ENCODE measurements at places on chromosomes 11 and 22.
A peak's percentile ranks its signal among the peaks of the same experiment; 100 is the strongest.

GRCh38 chr11:76277298-76278175 lies 71.2 kb upstream of the WNT11 start:
- DNase-seq, result no peak

- DNase-seq, result no peak
These were observed 792.6 kb upstream of the RAG2 start for GRCh38 chr11:37390576-37391083.

DNA sequence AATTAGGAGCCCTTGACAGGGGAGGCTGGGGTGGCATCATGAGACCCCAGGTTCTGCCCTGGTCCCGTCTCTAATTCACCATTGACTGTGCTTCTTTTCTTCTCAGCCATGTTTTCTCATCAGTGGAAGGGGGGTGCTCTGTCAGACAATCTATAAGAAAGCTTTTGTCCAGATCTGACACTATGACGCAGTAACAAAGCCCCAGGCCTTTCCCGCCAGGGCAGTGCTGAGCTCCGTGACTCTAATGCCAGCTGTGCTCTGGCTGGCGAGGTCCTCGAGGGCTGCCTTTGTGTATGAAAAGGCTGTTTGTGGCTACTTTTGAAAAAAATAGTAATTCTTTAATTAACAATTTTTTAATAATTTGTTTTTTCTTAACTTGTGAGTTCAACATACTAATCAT lies 3.2 kb downstream of the CD6 start:
- DNase-seq, result no peak

GRCh38 chr22:24985826-24986214 lies 33.3 kb downstream of the KIAA1671 start:
- no peak for DNase-seq

DNA sequence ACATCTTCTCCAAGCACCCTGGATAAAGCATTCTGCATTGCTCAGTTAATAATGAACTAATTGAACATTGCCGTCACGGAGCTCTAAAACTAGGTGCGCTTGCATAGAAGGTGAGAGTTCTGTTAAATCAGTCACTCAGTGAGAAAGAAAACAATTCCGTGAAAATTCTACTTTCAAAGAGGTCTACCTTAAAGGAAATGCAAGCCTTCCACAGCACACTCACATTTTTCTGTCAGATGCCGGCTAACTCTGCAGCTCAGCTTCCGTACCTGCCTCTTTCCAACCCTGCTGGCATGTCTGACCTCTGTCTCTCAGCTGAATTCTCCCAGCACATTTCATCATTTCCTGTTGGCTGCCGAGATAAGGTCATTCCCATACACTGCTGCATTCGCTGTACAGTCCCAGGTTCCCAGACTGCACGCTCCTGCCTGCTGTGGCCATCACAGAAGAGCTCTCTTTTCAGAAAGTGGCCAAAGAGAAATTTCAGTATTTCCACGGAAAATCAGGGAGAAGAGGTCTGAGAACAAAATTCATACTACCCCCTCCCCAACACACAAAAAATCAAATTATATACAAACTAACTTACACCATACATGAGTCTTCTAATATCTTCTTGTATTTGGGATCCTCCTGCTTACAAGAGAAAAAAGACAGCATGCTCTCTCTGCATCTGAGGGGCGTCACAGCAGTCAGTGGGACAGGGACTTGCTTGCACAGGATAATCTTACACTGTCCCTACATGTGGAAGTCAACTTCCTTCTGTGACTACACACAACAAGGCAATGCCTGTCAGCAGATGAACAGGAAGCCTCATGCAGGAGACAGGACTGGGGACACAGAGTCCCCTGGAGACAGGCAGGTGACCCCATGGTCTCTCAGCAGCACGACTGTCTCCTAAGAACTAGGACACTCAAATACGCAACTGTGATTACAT lies 55.1 kb downstream of the PACSIN2 start:
- DNase-seq, result no peak

GRCh38 chr11:124075841-124076651 lies 34.9 kb upstream of the OR10G7 start:
- DNase-seq, result no peak

- no peak for DNase-seq
These were observed 311.0 kb downstream of the SBF2 start for GRCh38 chr11:9982796-9983579.

DNA sequence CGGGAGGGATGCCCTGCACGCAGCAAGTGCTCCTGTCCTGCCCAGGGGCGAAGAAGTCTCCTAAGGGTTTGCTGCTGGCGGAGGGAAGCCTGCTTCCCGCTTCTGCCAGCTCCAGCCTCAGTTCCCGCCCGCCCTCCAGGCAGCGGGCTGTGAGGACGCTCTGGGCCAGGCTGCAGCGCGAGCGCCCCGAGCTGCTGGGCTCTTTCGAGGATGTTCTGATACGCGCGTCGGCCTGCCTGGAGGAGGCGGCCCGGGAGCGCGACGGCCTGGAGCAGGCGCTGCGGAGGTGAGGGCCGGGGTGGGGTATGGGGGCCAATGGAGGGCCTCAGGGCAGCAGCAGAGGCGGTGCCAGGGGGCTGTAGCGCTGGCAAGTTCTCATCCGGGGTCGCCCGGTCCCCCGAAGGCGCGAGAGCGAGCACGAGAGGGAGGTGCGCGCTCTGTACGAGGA lies 2.2 kb downstream of the CRACR2B start:
- no peak for DNase-seq

GRCh38 chr11:117705866-117706265 lies 91.2 kb downstream of the DSCAML1 start:
- no peak for DNase-seq

GRCh38 chr22:21633481-21633880 lies 921 bp downstream of the CCDC116 start:
- no peak for DNase-seq

DNA sequence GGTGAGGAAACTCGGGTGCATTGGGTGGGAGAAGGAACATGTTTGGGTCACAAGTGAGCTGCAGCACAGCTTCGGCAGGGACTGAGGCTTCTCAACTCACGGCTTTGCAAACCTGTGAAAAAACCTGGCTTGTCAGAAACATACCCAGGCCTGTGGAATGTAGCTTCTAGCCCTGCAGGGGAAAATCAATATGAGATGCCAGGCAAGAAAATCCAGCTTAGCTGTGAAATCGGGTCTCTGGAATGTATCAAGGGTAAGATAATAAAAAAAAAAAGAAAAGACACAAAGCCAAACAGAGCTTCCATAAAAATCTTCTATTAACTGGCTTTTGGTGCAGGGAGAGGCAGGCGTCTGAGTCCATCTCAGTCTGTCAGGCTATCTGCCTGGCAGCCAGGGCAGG lies 28.5 kb downstream of the UQCR10 start:
- DNase-seq, result no peak

DNA sequence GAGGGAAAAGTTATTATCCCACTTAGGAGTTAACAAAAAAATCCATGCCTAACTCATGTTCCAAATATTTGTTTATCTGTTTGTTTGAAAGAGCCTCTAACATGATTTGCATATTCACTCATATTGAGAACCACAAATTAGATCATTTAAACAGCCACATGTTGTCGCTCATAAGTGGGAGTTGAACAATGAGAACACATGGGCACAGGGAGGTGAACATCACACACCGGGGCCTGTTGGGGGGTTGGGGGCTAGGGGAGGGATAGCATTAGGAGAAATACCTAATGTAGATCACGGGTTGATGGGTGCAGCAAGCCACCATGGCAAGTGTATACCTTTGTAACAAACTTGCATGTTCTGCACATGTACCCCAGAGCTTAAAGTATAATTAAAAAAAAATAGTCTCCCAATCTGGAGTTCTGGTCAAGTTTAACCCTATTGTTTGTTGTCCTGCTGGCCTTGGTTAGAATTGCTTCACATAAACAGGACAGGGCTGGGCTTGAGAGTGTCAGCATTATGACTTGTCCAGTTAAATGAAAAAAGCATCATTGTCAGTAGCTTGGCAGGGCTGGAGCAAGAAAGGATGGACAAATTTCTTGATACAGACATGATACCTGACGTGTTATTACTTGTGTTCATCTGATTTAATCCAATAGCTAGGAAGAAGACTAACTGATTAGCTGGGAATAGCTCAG lies 57.8 kb upstream of the PSMA1 start:
- DNase-seq, result peak; percentile 8

GRCh38 chr11:105824457-105825013 lies 197.5 kb downstream of the MSANTD4 start:
- DNase-seq, result no peak

GRCh38 chr11:134475951-134476350 lies 63.9 kb upstream of the B3GAT1 start:
- no peak for DNase-seq

GRCh38 chr11:60925868-60926267 lies 1.6 kb downstream of the TMEM132A start:
- no peak for DNase-seq

DNA sequence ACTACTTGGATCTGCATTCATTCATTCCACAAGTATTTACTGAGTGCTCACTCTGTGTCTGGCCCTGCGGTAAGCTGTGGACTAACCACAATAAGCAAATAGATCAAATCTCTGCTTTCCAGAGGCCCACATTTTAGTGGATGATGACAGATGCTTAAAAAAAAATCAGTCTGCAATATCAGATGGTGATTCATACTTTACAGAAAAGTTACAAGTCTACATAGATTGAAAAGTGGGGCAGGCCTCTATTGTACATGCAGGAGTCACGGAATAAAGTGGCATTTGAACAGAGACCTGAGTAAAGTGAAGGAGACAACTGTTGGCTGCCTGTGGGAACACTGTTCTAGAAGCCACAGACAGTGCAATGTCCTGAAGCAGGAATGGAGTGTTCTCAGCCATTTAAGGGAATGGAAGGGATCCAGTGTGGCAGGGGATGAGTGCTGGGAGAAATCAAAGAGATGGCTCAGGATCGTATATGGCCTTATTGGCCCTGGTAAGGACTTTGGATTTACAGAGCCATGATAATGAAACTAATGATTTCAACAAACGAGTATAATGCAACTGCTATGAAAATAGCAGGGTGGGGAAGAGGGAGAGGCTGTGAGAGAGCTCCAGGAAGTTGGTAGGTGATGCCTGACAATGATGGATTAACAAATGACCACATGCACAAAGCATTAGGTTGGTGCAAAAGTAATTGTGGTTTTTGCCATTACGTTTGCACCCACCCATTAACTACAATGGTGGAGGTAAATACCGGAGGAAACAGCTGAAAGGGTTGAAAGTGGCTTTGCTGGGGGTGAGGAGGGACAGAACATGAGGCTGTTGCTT lies 31.1 kb downstream of the TMEM45B start:
- peak; percentile 18 for DNase-seq

DNA sequence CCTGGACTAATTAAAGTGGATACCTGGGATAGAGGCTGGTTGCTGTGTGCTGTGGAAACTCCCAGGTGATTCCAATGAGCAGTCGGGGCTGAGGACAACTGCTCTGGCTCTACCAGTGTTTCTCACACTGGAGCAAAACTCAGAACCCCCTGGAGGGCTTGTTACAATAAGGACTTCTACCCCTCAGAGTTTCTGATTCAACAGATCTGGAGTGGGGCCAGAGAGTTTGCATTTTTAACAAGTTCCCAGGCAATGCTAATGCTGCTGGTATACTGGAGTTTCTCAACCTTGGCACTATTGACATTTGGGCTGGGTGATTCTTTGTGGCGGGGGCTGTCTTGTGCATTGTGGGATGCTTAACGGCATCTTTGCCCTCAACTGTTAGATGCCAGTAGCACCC lies 353.7 kb downstream of the MIAT start:
- DNase-seq, result no peak

GRCh38 chr22:44159221-44159620 lies 21.5 kb upstream of the PARVG start:
- no peak for DNase-seq

DNA sequence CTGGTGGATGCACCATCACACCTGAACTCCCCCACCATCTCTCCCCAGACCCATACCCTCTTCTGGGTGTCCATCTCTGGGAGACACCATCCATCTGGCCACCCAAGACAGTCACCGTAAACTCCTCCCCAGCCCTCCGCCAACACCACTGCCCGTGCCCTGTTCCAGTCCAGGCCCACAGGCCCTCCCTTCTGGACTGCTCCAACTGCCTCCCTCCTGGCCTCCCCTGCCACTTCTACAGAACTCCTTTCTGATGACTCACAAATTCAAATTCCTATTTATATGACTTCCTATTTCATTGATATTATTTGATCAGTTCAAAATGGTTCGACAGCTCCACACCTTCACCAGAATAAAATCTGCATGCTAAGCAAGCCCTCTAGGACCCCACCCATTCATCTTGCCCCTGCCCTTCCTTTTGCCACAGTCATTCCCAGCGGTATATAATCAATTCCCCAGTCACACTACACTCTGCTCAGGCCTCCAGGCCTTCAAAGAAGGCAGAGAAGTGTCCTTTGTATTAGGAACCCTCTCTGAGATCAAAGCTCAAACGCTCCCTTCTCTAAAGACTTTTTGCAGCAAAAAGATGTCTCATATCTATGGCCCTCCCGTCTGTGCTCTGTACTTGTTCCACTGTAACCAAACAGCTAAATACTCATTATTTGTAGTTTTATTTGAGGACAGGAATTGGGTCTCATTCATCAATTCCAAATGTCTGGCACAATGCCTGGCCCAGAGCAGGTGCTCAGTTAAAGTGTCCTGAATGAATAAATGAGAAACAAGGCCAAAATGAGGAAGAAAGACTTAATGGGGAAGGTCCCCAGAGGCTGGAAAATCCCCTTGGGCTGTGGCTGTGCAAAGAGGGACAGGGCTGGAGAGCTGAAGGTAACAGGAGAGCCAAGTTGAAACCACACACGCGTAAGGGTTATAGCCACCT lies 29.0 kb downstream of the MYH9 start:
- no peak for DNase-seq

DNA sequence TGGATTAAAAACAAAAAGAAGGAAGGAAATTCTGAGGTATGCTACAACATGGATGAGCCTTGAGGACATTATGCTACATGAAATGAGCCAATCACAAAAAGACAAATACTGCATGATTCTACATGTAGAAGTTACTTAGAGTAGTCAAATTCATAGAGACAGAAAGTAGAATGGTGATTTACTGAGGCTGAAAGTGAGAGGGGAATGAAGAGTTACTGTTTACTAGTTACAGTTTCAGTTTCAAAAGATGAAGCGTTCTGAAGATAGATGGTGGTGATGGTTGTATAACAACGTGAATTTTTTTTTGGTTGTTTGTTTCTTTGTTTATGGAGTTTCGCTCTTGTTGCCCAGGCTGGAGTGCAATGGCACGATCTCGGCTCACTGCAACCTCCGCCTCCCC lies 9.5 kb downstream of the OR5P2 start:
- DNase-seq, result no peak

DNA sequence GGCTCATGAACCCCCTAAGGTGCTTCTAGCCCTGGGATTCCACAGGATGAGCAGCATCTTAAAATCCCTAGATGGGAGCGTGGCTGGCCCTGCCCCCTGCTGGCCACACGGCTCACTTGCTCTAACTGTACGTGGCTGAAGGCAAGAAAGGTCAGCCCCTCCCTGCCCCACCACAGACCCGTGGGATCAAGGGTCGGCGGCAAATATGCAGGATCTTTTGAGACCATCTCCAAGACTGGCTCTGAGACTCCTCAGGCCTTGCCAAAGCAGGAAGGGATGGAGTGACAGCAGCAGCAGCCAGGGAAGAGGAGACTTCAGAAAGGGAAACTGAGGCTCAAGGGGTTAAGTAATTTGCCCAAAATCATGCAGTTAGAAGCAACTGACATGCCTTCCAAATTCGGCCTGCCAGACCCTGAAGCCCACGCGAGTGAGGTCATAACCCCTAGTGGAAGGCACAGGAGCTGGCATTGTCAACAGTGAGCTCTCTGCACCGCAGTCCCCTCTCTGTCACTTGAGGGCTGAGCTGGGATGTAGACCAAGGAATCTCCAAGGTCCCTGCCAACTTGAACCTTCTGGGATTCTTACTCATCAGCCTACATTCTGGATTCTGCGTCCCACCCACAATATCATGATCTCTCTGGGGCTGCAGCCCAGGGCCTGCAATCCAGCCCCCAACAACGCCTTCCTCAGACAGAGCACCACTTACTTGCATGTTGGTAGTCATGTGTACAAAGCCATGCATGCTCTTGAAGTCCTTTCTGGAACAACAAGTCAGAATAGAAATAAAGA lies 31.4 kb downstream of the CREB3L1 start:
- peak; percentile 64 for DNase-seq

Data from stimulated activated naive CD4-positive, alpha-beta T cell treated with Interleukin-2 at 50 U/mL for 16 hours (primary cell).